Islet precursor cell (in vitro differentiated cells): ENCODE measurements at places on chromosomes 4 and X.

- peak; percentile 76 for DNase-seq
Measured at GRCh38 chr4:108060164-108060563, 70.5 kb downstream of the HADH start.

GRCh38 chr4:153156263-153156662 is 48.0 kb upstream of the TRIM2 start:
- DNase-seq: no peak

- DNase-seq: no peak
Measured at GRCh38 chrX:65976161-65976560, 63.7 kb downstream of the VSIG4 start.

GRCh38 chr4:11487868-11488544 is 59.3 kb upstream of the HS3ST1 start:
- DNase-seq: no peak

DNA sequence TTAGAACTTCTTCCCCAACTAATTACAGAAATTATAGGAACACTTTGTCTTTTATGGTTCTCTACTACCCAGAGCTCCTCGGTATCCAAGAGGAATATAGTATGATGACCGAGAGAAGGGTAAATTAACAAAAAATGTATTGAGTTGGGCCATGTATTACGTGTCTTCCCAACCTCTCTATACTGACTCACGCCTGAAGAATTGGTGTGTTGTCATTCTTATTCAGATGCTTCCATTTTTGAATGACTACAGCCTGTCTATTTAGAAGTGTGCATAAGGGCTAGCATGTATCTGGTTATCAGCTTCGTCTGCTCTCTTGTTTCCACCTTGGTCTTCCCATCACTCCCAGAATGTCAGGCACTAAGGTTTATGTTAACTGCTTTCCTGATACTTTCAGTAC is 24.5 kb upstream of the SCD5 start:
- no peak for DNase-seq

- DNase-seq: no peak
Measured at GRCh38 chr4:153326513-153326912, 18.0 kb upstream of the MND1 start.

- DNase-seq: peak; percentile 90
Measured at GRCh38 chr4:71195924-71196323, 142.9 kb upstream of the SLC4A4 start.

DNA sequence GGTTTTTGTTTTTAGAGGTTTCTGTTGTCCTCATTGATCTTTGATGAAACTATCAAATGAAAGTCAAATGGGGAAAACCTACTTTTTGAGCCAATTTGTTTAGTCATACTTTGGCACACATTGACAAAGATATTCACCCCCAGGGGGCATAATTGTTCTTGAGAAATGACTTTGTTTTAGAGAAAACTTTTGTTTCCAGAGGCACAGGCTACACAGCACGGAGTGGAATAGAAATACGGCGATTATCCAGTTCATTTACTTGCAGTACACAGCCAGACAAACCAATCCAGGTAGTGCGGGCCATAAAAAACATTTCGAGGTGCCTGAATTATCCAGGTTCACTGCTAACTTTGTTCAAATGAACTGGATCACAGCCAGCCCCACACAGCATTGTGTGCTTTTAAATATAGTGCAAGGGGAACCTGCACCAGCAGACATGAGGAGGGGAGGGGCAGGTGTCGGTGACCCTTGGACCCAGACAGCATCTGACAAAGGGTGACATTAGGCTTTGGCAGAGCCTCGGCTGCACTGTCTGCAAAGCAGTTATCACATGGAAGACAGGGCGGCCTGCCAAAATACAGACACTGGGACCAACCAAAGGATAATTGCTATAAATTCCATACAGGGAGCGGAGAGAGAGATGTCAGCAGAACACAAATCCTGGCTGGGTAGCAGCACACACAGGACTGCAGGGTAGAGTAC is 179.6 kb upstream of the NOCT start:
- no peak for DNase-seq

DNA sequence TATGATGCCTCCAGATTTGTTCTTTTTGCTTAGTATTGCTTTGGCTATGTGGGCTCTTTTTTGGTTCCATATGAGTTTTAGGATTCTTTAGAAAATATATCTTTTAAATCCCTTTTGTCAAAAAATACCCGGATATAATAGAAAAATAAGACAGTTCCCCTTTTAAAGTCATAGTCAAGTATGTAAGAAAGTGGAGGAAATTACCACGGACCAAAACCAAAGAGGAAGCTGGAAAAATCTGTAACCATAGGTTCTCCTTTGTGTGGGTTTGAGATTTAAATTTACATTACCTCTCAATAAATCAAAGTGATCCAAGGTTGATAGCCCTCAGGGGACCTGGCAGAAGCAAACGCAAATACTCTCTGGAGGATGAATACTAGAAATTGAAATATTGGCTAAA is 58.3 kb upstream of the PACRGL start:
- no peak for DNase-seq

GRCh38 chr4:152368001-152368400 is 167.9 kb downstream of the FBXW7 start:
- no peak for DNase-seq

GRCh38 chrX:39309018-39309635 is 507.9 kb downstream of the MID1IP1 start:
- DNase-seq: no peak

DNA sequence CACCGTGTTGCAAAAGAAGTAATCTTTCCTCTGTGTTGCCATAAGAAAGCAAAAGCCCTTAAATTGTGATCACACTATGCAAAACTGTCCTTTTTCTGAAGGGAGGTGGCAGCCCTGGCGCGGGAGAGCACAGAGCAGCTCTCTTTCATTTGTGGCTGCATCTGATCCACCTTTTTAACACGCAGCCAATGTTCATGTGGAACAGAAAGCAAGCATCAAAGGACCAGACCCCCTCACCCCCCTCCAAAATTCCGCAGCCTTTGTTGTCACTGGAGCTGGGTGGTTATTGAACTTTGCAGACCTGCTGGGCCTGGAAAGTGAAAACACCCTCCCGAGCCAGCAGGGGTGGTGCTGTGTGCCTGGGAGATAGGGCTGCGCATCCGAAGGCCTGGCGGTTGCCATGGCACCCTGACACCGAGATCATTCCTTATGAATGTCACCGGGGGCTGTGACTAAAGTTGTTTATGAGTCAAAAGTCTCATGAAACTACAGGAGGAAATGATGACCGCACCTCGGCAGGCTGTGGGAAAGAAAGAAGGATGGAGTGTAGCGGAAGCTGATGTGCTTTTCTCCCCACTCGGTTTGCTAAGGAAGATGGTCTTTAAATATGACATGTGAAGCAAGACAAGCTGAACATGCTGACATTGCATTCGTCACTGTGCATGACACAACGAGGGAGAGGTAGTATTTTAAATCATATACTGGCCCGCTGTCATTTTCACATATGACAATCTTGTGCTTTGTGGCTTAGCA is 367.4 kb downstream of the UNC5C start:
- DNase-seq: peak; percentile 90

GRCh38 chrX:30618160-30618765 is 35.0 kb upstream of the GK start:
- DNase-seq: no peak

DNA sequence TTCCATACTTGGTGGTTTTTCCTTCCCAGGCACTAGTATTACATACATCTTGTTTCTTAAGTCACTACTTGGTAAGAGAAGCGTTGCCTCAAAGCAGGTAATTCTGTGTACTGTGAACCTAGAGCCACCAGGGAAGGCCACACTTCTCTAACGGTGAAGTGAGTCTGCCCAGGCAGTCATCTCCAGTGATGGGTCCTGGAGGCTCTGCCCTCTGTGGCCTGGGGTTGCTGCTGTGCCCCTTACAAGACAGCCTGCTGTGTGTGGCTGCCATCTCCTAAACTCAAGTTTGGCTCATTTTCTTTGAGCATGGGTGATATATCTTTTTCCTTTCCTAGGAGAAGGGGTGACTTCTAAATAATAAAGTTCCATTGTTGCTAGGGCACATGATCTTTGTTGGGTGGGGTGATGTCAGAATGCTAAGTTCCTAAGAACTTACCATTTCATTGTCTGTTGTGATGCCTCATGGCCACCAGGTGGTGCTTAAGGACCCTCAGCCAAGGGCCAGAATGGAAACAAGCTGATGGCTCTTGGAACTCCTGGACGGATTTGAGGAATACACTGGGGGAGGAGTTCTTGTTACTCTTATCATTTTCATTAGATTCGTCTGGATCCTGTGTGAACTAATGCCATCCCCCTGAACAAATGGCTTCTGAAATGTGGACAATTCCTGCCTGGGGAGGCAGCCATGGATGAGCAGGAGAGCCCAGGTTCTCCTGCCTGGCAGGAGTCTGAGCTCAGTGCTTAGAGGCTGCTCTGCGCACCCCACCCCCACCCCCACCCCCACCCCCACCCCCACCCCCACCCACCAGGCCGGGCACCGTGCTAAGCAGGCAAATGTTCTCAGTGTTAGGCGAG is 41.1 kb upstream of the WDR1 start:
- peak; percentile 82 for DNase-seq

GRCh38 chr4:84529169-84529751 is 30.2 kb upstream of the NKX6-1 start:
- no peak for DNase-seq

DNA sequence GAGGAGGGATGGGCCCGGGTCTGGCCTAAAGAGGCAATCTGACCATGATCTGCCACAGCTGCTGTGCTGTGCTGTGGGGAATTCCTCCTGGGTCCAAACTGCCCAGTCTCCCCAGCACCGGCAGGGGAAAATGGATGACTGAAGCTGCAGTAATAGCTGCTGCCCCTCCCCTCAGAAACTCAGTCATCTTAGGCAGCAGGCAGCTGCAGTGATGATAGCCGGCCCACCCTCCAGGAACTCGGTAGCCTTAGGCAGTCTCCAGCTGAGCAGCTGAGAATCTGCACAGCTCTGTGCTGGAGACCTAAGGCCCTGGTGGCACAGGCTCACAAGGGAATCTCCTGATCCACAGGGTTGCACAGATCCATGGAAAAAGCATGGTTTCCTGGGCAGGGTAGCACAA is 113.4 kb upstream of the USP38 start:
- DNase-seq: peak; percentile 59

- DNase-seq: peak; percentile 76
Measured at GRCh38 chr4:139666735-139667281, 1.2 kb downstream of the MGST2 start.

GRCh38 chr4:84319124-84319523 is 180.0 kb downstream of the NKX6-1 start:
- no peak for DNase-seq

- DNase-seq: no peak
Measured at GRCh38 chr4:37665333-37666320, 20.5 kb downstream of the RELL1 start.

GRCh38 chr4:110107866-110108265 is 90.5 kb downstream of the ELOVL6 start:
- no peak for DNase-seq

- no peak for DNase-seq
Measured at GRCh38 chrX:22969411-22969810, 30.3 kb upstream of the DDX53 start.

GRCh38 chr4:96193061-96193460 is 353.2 kb downstream of the PDHA2 start:
- DNase-seq: no peak

GRCh38 chr4:66852843-66853242 is 692.5 kb downstream of the CENPC start:
- DNase-seq: no peak

- DNase-seq: peak; percentile 57
Measured at GRCh38 chr4:121989715-121990114, 37.9 kb upstream of the TRPC3 start.

DNA sequence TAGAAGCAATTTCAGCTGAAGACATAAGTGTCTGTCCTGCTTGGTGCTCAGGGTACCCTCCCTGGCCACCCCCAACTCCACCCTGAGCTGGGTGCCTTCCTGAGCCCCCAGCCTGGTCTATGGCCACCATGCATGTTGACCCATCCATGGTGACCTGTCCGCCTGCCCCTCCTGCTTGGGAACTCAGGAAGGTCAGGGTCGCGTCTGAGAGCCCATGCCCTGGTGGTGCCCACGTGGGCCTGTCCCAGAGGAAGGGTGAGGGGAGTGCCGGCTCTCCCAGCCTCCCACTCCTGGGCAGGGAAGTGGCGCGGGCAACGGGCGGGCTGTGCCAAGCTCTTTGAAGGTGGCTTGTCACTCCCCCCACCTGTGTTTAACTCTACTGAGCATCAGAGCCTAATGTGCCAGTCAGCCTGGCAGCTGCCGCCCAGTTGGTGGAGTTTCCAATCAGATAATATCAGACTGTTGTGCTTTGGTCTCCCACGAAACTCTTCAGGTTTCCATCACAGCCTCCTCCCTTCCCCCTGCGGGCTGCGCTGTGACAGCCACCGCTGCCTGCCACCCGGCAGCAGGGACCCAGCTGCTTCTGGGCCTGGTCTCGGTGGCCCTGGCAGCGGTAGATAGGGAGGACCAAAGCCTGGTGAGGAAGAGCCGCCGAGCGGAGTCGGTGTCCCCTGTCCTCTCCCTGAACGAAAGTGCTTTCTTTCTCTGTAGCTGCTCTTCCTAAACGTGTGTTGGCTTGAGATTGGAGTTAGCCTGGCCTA is 4.8 kb downstream of the SH3BP2 start:
- DNase-seq: no peak

GRCh38 chrX:69948276-69948797 is 101.4 kb downstream of the AWAT2 start:
- no peak for DNase-seq

DNA sequence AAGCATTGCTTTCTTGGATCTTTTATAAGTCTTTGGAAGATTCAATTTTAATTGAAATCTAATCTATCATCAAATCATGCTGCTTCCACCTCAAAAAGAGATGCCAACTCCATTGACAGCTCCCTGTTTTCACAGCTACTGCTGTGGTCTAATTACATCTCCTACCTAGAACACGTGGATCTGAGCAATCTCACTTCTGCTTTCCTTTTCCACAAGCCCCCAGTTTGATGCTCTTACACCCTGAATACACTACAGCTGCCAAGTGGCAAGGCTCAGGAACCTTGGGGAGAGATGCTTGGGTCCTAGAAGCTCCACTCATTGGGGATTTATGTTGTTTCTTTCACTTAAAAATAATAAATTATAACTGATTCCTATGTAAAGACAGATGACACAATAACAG is 172.0 kb downstream of the CFAP299 start:
- DNase-seq: no peak

- DNase-seq: no peak
Measured at GRCh38 chr4:185304541-185304940, 91.2 kb downstream of the LRP2BP start.

DNA sequence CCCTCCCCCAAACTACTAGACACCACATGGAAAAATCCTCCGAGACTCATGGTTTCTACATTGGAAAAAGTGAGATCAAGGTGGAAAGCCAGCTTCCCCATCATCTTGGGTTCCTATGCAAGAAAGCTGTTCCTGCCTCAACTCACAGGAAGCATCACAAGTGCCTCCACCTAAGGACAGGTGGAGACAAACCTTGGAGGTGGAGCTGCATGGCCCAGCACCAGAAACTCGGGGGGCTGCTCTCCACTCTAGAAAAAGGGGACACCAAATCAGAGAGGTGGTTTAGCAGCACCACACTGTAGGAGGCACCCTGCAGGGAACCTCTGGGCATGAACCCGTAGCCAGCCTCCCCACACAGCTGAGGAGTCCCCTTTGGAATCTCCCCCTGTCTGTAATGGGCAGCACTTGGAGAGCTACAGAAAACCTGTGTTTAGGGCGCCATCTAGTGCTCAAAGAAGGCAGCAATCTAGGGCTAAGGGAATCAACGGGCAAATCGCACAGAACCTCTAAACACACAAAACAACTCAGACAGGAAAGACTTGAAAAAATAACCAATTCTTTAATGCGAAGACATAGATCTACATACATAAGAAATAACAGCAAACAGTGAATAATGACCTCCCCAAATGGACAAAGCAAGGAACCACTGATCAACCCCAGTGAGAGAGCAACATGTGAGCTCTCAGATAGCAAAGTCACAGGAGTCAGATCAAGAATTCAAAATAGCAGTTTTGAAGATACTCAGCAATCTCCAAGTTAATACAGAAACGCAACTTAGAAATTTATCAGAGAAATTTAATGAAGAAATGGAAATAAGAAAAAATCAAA is 37.0 kb upstream of the ZBTB33 start:
- DNase-seq: peak; percentile 69
